ENCODE measurements at places on chromosomes 16 and 17. TPM values are rescaled to one million over a fixed set of nuclear protein-coding genes. Genes with fewer than 3 reads are reported as not detected.
A peak's percentile ranks its signal among the peaks of the same experiment; 100 is the strongest.

DNA sequence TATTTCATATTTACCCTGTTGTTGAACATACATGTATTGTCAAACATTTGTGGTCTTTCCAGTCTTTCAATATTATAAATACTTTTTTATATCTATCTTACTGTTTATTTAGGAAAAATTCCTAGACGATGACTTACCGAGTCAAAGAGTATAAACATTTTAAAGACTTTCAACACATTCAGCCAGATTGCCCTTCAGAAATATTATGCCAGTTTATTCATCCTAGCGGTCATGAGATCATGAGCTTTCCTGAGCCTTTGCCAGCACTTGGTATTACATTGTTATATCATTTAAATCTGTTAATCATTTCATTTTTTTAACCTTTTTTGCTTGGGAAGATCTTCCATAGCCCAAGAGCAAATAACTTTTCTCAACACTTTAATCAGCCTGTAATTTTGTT lies 197.4 kb downstream of the SPECC1 start:
- peak; percentile 87 for DNase-seq
- H3K4me3 ChIP-seq = no peak overlapping the region
- no peaks in the 10 kb centered on the region for H3K27me3 ChIP-seq
- H3K27ac ChIP-seq = no peak overlapping the region
- H3K36me3 ChIP-seq = no peaks in the 10 kb centered on the region

DNA sequence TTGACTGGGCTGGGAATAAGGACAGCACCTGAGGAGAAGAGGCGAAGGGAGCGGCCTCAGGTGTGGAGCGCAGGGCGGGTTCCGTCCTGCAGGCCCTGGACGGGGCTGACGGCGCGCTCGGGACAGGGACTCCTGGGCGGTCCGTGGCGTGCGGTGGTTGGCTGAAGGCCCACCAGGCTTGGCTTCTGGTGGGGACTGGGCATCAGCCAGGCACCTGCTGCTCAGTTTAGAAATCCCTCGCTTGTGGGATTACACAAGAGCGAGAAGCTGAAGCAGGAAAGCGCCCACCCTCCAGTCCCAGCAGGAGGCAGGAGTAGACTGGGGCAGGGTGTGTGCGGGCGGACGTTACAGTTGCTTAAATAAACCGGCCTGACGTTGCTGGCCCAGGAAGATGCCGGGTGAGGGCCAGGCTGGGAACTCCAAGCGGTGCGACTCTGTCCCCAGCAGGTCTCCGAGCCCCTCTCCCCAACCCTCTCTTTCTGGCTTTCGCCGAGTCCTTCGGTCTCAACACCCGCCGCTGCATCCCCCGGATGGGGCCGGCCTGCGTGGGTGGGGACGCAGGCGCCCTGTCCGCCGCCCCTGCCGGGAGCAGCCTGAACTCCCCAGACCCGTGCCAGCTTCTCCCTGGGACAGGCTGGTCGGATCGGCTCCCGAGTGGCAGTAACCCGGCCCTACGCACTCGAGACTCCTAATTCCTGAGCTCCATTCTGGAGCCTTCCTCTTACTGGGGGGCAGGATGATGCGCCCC lies 639 bp downstream of the MIF4GD start:
- peak overlapping the region; percentile 69 for H3K27ac ChIP-seq
- H3K27me3 ChIP-seq = no peaks in the 10 kb centered on the region
- H3K36me3 ChIP-seq = peaks cover 12% of the 10 kb centered on the region
- H3K4me3 ChIP-seq = peak overlapping the region; percentile 81

GRCh38 chr17:45771271-45771959 lies 12.7 kb upstream of the CRHR1 start:
- no peaks in the 10 kb centered on the region for H3K36me3 ChIP-seq
- no peak for DNase-seq
- no peak overlapping the region for H3K27ac ChIP-seq
- no peaks in the 10 kb centered on the region for H3K27me3 ChIP-seq
- H3K4me3 ChIP-seq = no peak overlapping the region

DNA sequence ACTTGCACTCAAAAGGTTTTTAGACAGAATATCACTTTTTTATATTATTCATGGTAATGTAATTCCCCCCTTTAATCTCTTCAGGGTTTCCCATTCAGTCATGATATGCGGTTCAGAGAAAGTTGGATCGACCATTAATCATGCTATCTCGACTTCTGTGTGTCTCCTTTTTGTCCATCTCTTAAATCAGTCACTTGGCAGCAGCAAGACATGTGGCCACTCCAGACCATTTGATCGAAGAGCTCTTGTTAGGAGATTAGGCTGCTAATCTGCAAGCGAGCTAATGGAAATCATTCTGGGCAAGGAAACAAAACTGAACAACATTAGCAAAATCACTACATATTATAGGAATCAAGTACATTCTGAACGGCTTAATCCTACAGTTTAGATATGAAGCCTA lies 449.9 kb downstream of the WWOX start:
- H3K27me3 ChIP-seq = no peaks in the 10 kb centered on the region
- no peak overlapping the region for H3K4me3 ChIP-seq
- H3K36me3 ChIP-seq = no peaks in the 10 kb centered on the region
- no peaks in the 10 kb centered on the region for H3K4me1 ChIP-seq
- no peak overlapping the region for H3K27ac ChIP-seq

DNA sequence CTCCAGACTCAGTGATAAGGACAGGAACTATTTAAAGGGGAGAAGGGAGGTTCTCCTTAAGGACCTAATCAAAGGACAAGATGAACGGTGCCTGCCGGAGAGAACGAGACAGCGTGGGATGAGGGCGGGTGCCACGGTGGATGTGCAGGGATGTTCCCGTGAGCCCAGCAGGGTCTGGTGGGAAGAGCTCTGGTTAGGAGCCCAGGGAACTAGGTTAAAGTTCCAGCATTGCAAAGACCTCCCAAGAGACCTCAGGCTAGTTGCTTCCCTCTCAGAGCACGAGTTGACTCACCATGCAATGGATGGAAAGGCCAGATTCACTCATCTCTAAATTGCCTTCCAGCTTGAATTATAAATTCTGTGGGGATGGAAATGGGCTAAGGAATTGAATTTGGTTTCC lies 14.7 kb downstream of the CCR7 start:
- DNase-seq = peak; percentile 93
- no peak overlapping the region for H3K4me3 ChIP-seq
- H3K27ac ChIP-seq = peak overlapping the region; percentile 100
- peaks cover 57% of the 10 kb centered on the region for H3K4me1 ChIP-seq

OR2C1 gene
- total RNA-seq = 0.17 TPM

TBC1D26 gene
- not detected for total RNA-seq

LRRC75A gene
- total RNA-seq = 3.1 TPM

All from fibroblast of lung (primary cell).